ENCODE measurements at places on chromosomes 12 and 14. TPM values are rescaled to one million over a fixed set of nuclear protein-coding genes. Genes with fewer than 3 reads are reported as not detected.

Gene RIMBP2
- total RNA-seq = 0.41 TPM

Gene FLRT2
- 2.4 TPM for total RNA-seq

Gene IL26
- total RNA-seq = not detected

Gene BICDL1
- total RNA-seq = 0.15 TPM

GRCh38 chr12:95002754-95003153 lies 743 bp downstream of the NDUFA12 start:
- peak overlapping the region; percentile 91 for H3K4me3 ChIP-seq
- H3K4me1 ChIP-seq = peaks cover 32% of the 10 kb centered on the region
- no peak for DNase-seq
- H3K36me3 ChIP-seq = no peaks in the 10 kb centered on the region

- no peaks in the 10 kb centered on the region for H3K27me3 ChIP-seq
- no peaks in the 10 kb centered on the region for H3K36me3 ChIP-seq
- H3K4me3 ChIP-seq = no peak overlapping the region
- no peaks in the 10 kb centered on the region for H3K4me1 ChIP-seq
- no peak overlapping the region for H3K27ac ChIP-seq
These were observed 31.2 kb downstream of the CCDC59 start for GRCh38 chr12:82326905-82327503.

GRCh38 chr12:89484470-89484869 lies 40.1 kb downstream of the GALNT4 start:
- H3K27ac ChIP-seq = no peak overlapping the region
- no peak for DNase-seq
- H3K27me3 ChIP-seq = no peaks in the 10 kb centered on the region
- H3K36me3 ChIP-seq = no peaks in the 10 kb centered on the region
- no peak overlapping the region for H3K4me3 ChIP-seq

- no peak for DNase-seq
- H3K4me3 ChIP-seq = peak overlapping the region; percentile 83
- H3K27ac ChIP-seq = peak overlapping the region; percentile 76
- H3K4me1 ChIP-seq = no peaks in the 10 kb centered on the region
- H3K27me3 ChIP-seq = no peaks in the 10 kb centered on the region
These were observed 1.5 kb downstream of the PRKCH start for GRCh38 chr14:61322799-61323290.

Gene ATP5F1B
- total RNA-seq = 1,151 TPM

DNA sequence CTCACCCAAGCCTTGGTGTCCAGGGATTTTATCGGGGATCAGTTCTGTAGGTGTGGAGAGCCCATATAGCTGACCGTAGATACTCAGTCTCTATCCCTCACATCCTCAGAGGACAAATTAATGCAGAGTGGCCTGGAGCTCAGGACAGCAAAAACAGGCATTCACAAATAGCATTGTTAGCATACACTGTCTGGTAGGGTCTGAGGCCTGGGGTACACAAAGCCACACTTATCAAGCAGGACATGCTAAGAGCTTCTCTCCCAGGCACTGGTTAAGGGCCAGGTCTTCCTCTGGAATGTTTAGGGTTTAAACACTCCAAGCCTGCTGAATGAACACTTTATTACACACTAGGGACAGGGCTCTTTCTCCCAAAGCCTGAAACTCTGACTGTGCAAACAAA lies 253.2 kb downstream of the NEDD1 start:
- no peaks in the 10 kb centered on the region for H3K27me3 ChIP-seq
- no peaks in the 10 kb centered on the region for H3K4me1 ChIP-seq
- no peak overlapping the region for H3K27ac ChIP-seq
- no peaks in the 10 kb centered on the region for H3K36me3 ChIP-seq
- DNase-seq = no peak
- no peak overlapping the region for H3K4me3 ChIP-seq

DNA sequence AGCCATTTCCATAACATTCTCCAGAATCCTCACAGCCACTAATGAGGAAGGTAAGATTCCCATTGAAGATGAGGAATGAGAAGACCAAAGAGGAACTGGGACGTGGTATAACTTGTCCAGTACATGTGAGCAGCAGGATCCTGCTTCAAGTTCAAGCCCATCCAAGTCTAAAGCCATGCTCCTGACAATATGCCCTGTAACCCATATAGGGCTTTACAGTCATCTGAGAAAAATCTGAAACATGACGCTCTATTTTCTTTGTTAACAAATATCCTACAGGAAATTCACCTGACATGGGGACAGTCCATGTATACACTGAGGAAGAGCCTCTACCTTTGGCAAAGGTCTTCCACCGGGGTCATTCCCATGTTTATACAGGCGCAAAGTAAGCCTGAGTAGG lies 3.1 kb upstream of the ACTR6 start:
- H3K27me3 ChIP-seq = no peaks in the 10 kb centered on the region
- H3K4me1 ChIP-seq = peaks cover 12% of the 10 kb centered on the region
- H3K4me3 ChIP-seq = no peak overlapping the region
- no peaks in the 10 kb centered on the region for H3K36me3 ChIP-seq
- DNase-seq = no peak

Gene RFLNA
- total RNA-seq = 2.6 TPM

DNA sequence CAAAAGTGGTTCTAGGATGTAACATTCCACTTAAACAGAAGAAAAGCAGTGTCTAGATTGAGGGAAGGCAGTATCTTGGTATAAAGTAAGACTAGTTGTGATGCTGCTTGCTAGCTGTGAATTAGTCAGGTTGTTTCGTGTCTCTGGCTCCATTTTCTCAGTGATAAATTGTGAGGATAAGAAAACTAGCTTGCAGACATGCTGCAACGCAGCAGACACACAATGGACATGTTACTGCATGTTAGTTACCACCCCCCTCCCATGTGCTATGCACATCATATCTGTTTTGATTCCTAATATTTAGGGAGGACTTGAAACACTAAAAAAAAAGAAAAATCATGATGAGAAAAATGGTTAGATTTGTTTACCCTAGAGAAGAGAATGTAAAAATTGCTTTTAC lies 2.9 kb downstream of the CCNK start:
- DNase-seq = no peak
- H3K27me3 ChIP-seq = no peaks in the 10 kb centered on the region
- H3K4me1 ChIP-seq = peaks cover 68% of the 10 kb centered on the region
- H3K27ac ChIP-seq = no peak overlapping the region
- no peaks in the 10 kb centered on the region for H3K36me3 ChIP-seq

Gene KDM2B
- total RNA-seq = 11.5 TPM

Gene ZNF664
- total RNA-seq = 39.1 TPM

Measured in psoas muscle (tissue), 8 donors.